Renal cortex interstitium (tissue), 15 donors: ENCODE measurements at places on chromosomes 11 and 22. TPM values are rescaled to one million over a fixed set of nuclear protein-coding genes. Genes with fewer than 3 reads are reported as not detected.

GRCh38 chr11:132142554-132142953, 772.1 kb downstream of the NTM start:
- no peak for DNase-seq

- DNase-seq: peak; percentile 46
Observed at GRCh38 chr11:60840470-60841430, 1.2 kb upstream of the CCDC86 start.

- DNase-seq: no peak
Observed at GRCh38 chr22:26828311-26828710, 170.9 kb downstream of the MIAT start.

GRCh38 chr11:112513417-112513816, 252.8 kb upstream of the PLET1 start:
- DNase-seq: no peak

CEND1 gene
- 0.67 TPM for polyA plus RNA-seq

DNA sequence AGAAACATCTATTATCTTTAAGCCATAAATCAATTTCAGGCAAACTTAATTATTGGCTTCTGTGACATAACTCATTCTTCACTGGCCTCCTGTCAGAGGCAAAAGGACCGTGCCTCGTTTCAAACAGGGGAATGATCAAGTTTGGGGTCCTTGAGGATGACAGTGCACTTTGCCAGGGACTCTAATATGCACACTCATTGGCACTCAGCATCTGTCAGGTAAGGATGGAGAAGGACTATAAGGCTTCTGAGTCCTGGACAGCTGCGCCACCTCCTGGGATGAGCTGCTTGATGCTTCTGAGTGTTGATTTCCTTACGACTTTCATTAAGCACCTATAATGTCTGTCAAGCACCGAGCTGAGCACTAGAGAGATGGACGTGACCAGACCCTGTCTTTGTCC, 20.2 kb downstream of the BPIFC start:
- no peak for DNase-seq

GRIA4 gene
- 0.95 TPM for polyA plus RNA-seq

DNA sequence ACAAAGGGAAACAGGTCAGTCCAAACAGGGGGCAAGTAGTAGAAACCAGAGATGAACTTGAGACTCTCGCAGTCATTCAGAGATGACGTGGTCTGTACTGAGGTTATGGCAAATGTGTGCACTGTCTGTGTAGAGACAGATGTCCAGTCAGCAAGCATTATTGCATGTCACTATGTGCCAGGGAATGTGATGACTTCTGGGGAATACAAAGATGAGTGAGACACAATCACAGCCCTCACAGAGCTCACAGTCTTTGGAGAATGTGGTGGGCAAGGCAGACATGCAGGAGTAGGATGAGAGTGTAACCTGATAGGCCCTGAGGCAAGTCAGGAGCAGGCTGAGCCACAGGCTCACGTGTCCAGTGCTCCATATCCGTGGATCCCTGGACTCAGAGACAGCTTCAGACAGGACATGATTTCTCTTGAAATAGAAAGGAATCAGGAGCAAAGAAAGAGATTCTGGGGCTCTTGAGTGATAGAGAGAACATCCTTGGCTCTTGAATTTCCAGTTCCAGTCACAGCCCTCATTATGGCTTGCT, 550.7 kb downstream of the ETS1 start:
- no peak for DNase-seq

GRCh38 chr11:60926500-60926899, 2.2 kb downstream of the TMEM132A start:
- DNase-seq: no peak

- DNase-seq: no peak
Observed at GRCh38 chr22:35299217-35299672, 449 bp upstream of the TOM1 start.

P2RX6 gene
- polyA plus RNA-seq: 2.7 TPM

DLG2 gene
- 10.1 TPM for polyA plus RNA-seq

- no peak for DNase-seq
Observed at GRCh38 chr11:64094463-64095260, 58.9 kb downstream of the FLRT1 start.

DNA sequence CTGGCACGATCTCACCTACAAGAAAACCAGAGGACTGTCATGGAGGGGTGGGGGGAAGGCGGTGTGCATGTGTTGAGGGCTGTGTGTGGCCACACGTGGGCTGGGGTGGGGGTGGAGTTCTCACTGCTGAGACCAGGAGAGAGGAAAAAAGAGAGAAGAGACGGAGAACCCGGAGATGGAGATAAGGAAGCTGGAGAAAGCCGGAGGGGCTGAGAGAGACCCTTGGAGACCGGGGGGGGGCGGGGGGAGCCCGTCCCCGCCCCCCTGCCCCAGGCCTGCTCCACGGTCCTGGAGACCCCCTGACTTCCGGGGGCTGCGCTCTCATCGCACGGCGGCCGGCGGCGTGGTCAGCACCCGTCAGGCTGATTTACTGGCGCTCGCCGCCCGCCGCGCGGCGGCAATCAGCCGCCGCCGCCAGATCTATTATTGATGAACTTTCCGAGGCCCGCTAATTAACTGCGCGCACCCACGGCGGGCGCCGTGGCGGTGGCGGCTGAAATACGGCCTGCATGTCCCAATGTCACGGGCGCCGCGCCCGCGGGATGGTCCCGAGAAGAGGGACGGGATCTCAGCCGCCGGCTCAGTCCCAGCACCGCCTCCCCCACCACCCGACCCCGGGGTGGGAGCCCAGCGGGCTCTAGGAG, 187.4 kb downstream of the MN1 start:
- DNase-seq: no peak
